Dorsolateral prefrontal cortex (tissue), 122 donors: ENCODE measurements at places on chromosomes 13 and 19. TPM values are rescaled to one million over a fixed set of nuclear protein-coding genes. Genes with fewer than 3 reads are reported as not detected.

DNA sequence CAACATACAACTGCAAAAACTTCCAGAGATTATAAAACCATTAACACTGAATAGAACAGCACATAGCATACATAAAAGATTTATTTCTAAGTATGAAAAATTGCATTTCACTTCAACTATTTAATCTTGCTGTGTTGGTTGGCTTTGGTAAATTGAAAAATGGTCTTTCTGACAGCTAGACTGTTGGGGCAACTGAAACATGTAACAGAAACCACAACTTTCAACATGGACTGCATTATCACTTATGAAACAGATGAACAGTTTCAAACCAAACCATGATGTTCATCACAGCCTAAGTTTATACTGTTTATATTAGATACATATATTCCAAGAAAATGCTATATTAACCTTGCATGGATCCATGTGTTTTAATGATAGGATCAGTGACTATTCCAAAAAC is 324.1 kb upstream of the PCDH9 start:
- no peak for DNase-seq

GRCh38 chr13:114062754-114063153 is 69.7 kb downstream of the RASA3 start:
- no peak for DNase-seq

DNA sequence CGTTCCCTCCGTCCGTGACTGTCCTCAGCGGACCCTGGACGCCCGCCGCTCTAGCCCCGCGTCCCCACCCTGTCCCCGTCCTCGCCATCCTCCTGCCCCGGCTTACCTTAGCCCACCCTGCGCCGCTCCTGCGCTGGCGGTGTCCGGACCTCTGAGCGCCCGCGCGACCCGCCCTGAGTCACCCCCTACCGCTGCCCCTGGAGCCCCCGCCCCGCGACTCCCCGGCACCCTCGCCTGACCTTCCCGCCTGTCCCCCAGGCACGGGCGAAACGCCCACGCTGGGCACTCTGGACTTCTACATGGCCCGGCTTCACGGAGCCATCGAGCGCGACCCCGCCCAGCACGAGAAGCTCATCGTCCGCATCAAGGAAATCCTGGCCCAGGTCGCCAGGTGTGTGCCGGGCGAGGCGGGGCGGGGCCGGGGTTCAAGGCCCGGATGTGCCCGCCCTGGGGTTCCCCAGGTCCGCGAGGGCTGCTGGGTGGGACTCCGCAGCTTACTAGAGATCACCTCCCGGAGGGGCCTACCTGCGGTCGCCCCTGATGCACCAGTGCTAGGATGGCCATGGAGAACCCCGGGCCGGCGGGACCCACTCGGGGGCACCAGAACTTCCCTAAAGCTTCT is 5.1 kb downstream of the HMG20B start:
- DNase-seq = no peak

DNA sequence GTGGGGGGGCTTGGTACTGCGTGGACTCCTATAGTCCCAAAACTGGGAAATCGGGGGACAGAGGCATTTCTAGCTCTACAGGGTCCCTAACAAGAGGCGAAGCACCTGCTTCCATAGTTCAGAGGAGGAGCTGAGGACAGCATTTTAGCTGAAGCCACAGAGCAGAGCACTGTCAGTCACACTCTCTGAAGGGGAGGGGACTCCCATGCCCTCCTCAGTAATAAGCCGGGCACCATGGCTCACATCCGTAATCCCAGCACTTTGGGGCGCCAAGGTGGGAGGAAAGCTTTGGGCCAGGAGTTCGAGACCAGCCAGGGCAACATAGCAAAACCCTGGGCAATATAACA is 3.8 kb downstream of the NPAS1 start:
- no peak for DNase-seq

GRCh38 chr13:74774264-74774663 is 640.1 kb upstream of the KLF12 start:
- DNase-seq = no peak

DNA sequence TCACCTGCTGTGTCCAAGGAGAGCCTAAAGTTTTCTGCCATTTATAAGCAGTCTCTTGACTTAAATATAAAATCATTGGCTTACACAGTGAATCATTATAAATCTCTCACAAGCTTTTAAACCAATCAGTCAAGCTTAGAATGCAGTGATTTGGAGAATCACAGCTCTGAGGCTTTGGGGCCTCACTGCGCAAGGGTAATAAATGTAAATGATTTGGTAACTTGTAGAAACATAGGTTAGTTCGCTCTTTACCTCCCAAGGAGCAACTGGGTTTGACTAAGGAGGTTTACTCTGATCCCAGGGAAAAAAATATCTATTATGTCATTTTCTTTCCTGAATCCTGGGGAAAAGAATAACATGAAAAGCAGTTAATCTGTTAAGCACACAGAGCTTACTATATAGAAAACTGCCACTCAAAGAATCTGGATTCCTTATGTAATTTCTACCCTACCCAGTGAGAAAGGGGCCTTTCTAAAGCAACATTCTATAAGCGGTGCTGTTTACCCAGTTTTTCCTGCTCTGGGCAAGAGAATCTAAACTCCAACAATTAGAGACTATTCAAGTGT is 128.2 kb downstream of the MZT1 start:
- no peak for DNase-seq

- no peak for DNase-seq
Observed at GRCh38 chr13:85419611-85420010, 379.6 kb downstream of the SLITRK6 start.

- DNase-seq = no peak
Observed at GRCh38 chr13:112619730-112620631, 32.0 kb upstream of the TUBGCP3 start.

- DNase-seq = no peak
Observed at GRCh38 chr13:79485014-79485811, 4.3 kb downstream of the NDFIP2 start.

- no peak for DNase-seq
Observed at GRCh38 chr13:112069845-112070251, 2.9 kb downstream of the SOX1 start.

GRCh38 chr19:30722186-30722585 is 350.0 kb downstream of the ZNF536 start:
- DNase-seq = no peak

DNA sequence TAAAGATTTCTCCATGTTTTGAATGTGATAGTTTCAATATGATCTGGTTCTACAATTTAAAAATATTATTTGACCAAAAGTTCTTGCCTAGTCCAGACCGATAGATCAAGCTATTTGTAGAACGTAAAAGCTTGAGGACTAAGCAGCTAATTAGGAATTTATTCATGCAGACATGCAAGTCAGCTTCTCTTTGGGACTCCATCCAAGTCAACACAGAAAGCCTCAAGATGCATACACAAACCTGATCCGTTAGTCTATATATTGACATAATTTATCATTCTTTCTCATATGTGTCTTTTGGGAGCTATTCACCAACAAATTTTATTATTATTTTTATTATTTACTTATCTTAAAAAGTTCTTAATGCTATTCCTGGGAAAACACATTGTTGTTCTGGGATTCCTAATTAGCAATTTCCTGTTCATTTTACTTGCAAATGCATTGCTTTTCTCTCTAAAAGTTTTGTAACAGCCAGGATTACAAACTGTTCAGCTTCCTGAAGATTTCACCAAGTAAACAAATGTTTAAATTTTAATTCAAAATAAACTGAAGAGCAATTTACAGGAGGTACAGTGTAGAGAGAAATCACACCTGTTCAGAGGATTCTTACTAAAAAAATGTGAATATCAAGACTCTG is 375.3 kb downstream of the GPC5 start:
- no peak for DNase-seq

DNA sequence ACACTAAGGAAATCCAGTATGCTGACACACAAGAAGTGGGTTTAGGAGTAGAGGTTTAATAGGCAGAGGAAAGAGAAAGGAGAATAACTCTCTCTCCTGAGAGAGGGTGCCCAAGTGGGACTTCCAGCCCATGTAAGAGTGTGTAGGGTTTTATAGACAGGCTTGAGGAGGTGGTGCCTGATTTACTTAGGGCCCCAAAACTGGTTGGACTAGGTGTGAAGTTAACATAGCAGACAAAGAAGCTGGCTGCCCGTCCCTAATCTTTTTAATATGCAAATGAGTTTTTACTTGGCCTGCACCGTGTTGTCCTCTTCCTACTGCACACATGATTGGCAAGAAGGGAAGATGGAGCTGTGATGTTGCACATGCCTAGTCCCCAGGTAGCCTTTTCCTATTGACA is 752.5 kb upstream of the SLITRK5 start:
- DNase-seq = no peak

DNA sequence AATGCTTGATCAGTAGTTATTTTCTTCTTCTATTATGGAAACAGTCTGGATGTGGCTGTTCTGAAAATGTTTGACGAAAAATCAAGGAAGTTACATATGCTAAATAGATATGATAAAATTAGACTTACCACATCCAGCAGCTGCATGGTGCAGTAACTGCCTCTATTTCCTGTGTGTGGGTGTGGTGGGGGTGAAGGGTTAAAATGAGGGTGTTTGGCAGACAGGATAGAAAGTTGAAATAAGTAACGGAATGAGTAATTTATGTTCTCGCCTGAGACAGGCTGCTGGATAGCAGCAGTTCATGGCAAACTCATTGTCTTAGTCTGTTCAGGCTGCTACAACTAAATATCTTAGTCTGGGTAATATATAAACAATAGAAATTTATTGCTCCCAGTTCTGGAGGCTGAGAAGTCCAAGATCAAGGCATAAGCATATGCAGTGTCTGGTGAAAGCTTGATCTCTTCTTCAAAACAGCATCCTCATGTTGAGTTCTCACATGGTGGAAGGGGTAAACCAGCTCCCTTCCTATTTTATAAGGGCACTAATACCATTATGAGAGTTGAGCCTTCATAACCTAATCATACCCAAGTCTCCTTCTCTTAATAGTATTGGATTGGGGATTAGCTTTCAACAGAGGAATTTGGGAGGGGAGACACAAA is 1248.9 kb downstream of the SLITRK5 start:
- DNase-seq = no peak

- peak; percentile 79 for DNase-seq
Observed at GRCh38 chr13:110712081-110712848, 1.2 kb upstream of the ING1 start.

GRCh38 chr13:113080361-113080831 is 25.2 kb upstream of the F7 start:
- DNase-seq = no peak

DNA sequence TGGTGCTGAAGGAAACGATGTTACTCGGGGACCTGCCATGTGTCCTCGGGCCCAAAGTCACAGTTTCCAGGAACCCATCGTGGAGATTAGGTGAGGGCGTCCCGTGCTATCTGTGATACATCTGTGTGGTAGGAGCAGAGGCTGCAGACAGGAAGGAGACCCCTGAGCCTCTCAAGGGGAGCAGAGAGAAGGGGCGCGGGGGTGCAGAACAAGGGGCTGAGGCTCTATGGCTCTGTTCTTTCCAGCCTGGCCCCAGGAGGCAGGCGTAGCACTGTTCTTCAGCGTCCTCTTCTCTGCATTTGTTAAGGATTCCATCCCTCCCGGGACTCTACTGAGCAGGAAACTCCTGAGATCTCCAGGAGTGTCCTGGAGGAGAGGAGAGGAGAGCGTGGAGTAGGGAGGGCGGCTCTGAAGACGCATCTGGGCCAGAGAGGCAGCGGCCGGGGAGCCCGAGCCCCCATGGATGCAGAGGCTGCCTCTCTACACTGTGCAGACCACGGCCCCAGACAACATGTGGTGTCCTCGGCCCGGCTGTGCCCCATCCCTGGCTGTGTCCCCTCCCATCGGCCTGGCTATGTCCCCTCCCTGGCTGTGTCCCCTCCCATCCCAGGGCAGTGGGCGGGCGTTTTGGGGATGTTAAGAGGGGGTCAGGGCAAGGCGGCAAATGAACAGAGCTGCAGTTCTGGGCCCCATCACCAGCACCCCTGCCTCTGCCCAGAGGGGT is 118.0 kb downstream of the ATP11A start:
- DNase-seq = no peak

DNA sequence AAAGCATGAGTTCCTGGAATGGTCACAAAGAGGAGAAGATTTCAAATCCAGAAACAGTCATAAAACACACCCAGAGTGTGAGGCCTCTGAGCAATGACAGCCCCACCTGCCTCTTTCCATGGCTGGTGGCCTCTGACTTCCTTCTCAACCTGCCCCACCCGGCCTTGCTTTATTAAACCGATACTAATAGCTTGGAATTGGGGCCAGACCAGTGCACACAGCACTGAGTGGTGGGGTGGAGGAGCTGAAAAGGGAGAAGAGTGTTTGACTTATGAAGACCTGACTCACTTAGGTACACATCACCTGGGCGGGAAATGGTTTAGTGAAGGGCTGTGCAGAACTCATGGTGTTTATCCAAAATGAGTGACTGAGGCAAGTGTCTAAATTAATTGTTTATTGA is 20.7 kb upstream of the CEACAM6 start:
- no peak for DNase-seq

DNA sequence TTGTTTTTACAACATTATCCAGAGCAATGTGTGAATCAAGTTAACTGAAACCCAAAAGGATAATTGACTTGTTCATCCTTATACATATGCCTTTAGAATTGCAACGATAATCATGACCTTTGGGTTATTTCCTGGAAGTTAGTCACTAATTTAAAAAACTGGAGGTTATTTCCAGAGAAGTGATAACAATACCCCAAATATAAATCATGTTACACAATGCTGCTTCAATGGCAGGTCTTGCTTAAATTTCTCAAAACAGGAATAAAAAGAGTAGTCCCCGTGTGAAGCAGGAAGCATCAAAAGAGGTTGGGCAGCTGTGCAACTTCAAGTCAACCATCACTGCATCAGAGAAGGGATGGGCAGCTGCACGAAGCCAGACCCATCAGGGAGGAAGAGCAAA is 134.4 kb downstream of the EFNB2 start:
- DNase-seq = no peak

DNA sequence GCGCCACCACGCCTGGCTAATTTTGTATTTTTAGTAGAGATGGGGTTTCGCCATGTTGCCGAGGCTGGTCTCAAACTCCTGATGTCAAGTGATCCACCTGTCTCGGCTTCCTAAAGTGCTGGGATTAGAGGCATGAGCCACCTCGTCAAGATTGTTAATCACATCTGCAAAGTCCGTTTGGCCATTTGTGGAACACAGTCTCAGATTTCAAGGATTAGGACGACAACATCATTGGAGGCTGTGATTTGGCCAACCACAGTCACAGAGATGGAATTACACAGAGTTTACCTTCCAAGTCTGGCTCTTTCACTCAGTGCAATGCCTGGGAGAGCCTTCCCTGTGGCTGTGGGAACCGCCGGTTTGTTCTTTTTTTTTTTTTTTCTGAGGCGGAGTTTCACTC is 17.8 kb downstream of the SULT2B1 start:
- DNase-seq = no peak

DNA sequence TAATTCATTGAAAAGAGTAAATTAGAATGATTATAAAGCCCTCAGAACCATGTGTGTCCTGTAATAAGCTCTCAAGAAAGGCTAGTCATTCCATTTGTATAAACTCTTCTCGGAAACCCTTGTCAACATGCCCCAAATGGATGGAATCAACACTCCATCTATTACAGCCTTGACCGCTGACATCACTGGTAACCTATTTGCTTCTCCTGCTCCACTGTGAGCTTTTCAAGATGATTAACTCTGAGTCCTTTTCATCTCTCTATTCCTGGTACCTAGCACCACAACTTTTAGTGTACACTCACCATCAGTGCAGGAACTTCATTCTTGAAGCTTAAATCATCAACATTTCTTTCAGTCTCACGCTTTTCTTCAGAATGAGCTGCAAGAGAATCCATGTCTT is 612.0 kb downstream of the DCT start:
- no peak for DNase-seq

RNF225 gene
- total RNA-seq = not detected

ERICH6B gene
- total RNA-seq = not detected

CABP5 gene
- total RNA-seq = not detected

NLRP5 gene
- total RNA-seq = not detected

PPP1R13L gene
- total RNA-seq = 7.4 TPM

WASF3 gene
- total RNA-seq = 145 TPM

NOTCH3 gene
- 28.6 TPM for total RNA-seq

LENG8 gene
- 229 TPM for total RNA-seq
